Muscle of back (tissue), 13 donors: ENCODE measurements at places on chromosomes 1 and 21.

DNA sequence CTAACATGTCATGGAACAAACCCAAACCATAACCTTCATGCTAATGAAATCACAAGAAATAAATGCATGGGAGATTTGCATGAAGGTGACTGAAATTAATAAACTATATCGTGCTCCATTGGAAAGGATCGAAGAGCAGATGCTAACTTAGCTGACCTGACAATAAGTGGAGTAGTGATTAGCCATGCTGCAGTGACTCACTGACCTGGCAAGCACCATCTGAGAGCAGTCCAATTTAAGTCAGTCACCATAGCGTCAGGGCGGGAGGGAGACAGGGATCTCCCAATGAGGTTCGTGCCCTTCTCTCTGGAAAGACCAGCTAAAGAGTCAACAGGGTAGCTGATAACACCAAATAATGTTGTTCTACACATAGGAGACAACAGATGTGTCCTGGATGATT is 21.5 kb downstream of the OLIG2 start:
- DNase-seq: no peak

- DNase-seq: no peak
Measured at GRCh38 chr21:21002153-21002552, 3.9 kb downstream of the NCAM2 start.

- no peak for DNase-seq
Measured at GRCh38 chr1:44437107-44437716, 32.2 kb downstream of the RNF220 start.

GRCh38 chr1:237772009-237772408 is 118.7 kb downstream of the ZP4 start:
- no peak for DNase-seq

- DNase-seq: no peak
Measured at GRCh38 chr1:37606481-37607263, 10.9 kb upstream of the GNL2 start.

- DNase-seq: no peak
Measured at GRCh38 chr1:36984026-36984425, 50.3 kb downstream of the GRIK3 start.

- DNase-seq: no peak
Measured at GRCh38 chr1:198330982-198331615, 174.3 kb downstream of the NEK7 start.

DNA sequence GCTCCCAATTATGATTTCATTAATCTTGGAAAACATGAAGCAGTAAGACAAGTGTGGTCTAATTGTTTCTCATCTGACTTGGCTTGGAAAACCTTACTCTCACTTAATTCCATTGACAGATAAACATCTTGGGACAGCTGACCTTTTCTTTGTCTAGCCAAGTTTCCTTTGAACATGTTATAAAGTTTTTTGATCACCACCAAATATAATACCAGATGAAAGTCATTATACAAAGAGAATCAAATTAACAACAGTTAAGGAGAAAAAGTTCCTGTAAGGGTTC is 50.2 kb downstream of the ALG14 start:
- no peak for DNase-seq

GRCh38 chr21:42266971-42267556 is 48.1 kb downstream of the ABCG1 start:
- no peak for DNase-seq

DNA sequence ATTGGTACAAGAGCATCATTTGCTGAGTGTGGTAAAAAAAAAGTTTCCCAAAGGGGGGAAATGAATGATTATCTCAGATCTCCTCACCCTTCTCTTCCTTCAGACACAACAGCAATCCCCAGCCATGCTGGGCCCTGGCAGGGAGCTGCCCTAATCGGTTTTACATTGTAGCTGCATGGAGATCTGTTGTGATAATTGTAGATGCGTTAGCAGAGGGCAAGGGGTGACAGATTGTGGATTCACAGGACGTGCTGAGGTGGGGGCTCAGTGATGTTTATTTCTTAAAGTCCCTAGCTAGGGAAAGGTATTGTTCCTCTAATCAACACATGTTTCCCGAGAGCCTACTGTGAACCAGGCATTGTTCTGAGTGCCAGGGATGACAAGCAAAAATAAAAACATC is 304.1 kb downstream of the PBX1 start:
- DNase-seq: no peak

- DNase-seq: no peak
Measured at GRCh38 chr1:47759936-47760629, 237.1 kb downstream of the TRABD2B start.

- no peak for DNase-seq
Measured at GRCh38 chr1:21495225-21495820, 13.9 kb upstream of the ALPL start.

DNA sequence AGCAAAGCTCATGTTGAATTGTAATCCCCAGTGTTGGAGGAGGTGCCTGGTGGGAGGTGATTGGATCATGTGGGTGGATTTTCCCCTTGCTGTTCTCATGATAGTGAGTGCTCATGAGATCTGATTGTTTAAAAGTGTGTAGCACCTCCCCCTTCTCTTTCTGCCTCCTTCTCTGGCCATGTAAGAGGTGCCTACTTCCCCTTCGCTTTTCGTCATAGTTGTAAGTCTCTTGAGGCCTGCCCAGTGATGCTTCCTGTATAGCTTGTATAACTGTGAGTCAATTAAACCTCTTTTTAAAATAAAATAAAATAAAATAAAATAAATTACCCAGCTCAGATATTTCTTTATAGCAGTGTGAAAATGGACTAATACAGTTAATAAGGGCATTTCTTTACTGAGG is 1025.7 kb downstream of the PLA2G4A start:
- DNase-seq: no peak

DNA sequence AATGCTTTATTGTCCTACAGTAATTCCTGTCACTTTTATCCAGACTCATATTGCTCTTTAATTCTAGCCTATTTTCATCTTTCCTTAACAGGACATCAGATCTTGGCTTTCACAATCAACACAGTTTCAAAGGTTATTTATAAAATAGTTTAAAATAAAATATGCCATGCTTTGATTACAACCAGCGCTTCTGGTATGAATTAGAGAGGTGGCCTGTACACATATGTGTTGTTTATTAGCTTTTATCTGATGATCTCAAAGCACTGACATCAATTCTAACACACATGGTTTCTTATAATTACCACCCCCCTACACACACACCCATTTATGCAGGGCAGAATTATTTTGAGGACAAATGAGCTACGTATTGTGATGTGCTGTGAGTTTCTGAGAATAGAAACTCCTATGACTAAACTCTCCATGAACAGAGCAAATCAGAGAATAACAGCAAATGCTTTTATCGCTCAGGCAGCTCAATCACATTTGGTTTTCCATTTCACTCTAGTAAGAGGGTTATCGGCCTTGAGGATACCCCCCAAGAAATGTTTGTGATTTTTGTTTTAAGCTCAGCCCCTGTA is 18.0 kb downstream of the CD247 start:
- no peak for DNase-seq

- DNase-seq: no peak
Measured at GRCh38 chr1:190196020-190196419, 281.6 kb downstream of the BRINP3 start.

DNA sequence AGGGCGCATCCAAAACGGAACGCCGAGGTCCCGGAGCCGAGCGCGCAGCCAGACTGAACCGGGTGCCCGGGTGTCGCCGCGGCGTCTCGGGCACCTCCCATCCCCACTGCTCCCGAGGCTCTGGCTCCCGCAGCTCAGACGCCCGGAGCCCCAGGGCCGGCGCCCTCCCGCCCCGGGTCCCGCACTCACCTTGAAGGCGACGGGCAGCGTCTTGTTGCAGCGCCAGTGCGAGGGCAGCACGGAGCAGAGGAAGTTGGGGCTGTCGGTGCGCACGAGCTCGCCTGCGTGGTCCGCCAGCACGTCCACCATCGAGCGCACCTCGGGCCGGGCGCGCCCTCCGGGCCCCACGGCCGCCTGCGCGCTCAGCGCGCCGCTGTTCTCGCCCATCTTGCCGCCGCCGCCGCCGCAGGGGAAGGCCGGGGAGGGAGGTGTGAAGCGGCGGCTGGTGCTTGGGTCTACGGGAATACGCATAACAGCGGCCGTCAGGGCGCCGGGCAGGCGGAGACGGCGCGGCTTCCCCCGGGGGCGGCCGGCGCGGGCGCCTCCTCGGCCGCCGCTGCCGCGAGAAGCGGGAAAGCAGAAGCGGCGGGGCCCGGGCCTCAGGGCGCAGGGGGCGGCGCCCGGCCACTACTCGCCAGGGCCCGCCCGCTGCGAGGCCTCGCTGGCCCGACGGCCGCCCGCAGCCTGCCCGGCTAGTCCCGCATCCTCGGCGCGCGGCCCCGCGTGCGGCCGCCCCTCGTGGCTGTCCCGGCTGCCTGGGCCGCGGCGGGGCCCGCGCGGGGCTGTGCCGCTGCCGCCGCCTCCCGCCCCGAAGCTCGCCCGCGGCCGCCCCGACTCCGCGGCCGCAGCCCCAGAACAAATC is 447 bp downstream of the RUNX3 start:
- no peak for DNase-seq

DNA sequence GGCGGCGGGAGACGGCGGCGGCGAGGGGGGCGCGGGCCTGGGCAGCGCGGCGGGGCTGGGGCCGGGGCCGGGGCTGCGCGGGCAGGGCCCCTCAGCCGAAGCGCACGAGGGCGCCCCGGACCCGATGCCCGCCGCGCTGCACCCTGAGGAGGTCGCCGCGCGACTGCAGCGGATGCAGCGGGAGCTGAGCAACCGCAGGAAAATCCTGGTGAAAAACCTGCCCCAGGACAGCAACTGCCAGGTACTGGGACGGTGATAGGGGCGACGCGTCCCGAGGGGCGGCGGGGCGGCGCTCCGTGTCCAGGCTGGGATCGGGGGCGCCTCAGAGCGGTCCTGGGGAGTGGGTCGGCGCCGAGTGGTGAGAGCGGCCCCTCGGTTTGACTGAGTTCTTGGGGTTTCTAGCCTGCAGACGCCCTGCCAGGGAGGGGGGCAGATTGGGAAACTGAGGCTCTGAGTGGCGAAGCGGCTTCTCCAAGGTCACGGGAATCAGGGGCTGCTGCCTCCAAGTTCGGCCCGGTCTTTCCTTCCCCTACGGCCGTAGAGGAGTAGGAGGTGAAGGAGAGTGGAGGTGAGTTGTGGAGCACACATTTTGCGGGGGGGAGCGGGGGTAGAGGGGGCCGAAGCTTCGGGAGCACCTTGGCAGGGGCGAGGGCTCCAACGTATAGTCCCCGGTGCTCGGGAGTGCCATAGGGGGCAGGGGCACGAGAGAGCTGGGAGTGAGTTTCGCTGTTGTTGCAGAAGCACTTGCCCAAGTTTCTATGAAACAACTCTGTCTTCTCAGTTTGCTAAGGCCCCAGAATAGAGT is 508 bp downstream of the RAVER2 start:
- DNase-seq: peak; percentile 35

- no peak for DNase-seq
Measured at GRCh38 chr1:17717594-17718535, 37.3 kb upstream of the ACTL8 start.

GRCh38 chr21:19011451-19011850 is 607.9 kb upstream of the TMPRSS15 start:
- no peak for DNase-seq

DNA sequence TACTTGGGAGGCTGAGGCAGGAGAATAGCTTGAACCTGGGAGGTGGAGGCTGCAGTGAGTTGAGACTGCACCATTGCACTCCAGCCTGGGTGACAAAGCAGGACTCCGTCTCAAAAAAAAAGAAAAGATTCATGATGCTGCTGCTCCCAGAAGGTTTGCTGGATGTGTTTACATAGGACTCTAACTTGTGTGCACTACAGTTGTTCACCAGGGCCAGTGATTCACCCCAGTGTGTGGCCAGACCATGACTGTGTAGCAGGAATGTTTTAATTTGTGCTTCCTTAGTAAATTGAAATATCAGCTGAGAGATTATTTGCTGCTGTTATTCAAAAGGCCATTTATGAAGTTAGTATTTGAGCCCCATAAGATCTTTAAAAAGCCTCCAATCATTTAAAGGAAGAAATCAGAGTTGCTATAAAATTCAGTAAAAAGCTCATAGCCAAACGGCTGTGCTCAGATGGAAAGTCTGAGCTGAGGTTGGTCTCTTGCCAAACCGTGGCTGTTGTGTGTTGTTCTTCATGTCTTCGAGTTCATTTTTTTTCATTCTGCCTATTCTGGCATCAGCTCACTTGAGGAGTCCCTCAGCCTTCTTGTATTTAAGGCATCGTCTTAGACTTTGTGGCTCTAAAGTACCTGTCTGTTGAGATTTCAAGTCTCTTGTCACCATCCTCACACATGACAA is 18.1 kb upstream of the PGD start:
- peak; percentile 75 for DNase-seq

- DNase-seq: no peak
Measured at GRCh38 chr1:196690582-196690981, 38.7 kb downstream of the CFH start.

GRCh38 chr1:119084798-119085197 is 55.7 kb downstream of the WARS2 start:
- DNase-seq: no peak

DNA sequence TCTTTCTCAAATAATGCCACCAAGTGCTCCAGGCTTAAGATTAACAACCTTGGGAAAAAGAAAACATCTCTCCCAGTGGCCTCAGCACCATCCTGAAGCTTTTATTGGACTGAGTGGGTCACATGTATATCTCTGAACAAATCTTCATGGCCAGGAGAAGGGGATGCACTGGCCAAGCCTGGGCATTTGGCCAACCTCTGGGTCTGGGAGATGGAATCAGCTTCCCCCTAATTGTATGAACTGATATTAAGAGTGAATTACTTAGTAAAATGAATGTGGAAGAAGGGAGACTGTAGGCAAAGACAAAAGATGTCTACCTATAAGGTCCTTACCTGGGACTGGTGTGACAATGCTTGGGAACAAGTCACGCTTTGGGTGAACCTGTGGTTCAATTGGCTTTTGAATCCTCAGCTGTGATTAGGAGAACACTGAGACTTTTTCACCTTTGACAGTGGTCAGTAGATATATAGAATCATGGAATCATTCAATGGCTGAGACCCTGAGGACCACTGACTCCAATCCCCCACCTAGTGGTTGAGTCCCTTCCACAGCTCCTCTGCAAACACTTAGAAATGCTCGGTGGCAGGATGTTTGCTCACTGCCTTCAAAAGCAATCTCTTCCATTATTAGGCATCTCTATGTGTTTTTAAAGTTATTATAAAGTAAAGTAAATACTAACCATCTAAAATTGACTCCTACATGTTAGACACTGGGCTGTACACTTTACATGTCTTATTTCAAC is 102.6 kb upstream of the ATP1A1 start:
- no peak for DNase-seq

DNA sequence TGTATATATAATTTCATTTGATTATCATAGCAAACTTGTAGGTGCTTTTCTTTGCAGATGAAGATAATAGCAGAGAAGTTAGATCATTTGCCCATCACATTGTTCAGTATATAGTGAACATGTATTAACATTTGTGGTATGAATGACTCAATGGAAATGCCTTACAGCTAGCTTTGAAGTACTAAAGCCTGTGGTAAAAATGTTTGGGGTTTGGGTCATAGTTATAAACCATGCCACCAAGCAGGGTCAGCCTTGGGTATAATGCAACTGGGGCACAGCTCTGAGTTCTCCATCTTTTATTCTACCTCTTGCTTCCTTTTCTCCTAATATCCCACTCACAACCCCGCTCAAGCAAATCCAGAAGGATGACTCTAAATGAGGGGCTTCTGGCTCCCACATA is 141.6 kb downstream of the KCNT2 start:
- peak; percentile 32 for DNase-seq
